ENCODE measurements at places on chromosomes 11 and 22.

DNA sequence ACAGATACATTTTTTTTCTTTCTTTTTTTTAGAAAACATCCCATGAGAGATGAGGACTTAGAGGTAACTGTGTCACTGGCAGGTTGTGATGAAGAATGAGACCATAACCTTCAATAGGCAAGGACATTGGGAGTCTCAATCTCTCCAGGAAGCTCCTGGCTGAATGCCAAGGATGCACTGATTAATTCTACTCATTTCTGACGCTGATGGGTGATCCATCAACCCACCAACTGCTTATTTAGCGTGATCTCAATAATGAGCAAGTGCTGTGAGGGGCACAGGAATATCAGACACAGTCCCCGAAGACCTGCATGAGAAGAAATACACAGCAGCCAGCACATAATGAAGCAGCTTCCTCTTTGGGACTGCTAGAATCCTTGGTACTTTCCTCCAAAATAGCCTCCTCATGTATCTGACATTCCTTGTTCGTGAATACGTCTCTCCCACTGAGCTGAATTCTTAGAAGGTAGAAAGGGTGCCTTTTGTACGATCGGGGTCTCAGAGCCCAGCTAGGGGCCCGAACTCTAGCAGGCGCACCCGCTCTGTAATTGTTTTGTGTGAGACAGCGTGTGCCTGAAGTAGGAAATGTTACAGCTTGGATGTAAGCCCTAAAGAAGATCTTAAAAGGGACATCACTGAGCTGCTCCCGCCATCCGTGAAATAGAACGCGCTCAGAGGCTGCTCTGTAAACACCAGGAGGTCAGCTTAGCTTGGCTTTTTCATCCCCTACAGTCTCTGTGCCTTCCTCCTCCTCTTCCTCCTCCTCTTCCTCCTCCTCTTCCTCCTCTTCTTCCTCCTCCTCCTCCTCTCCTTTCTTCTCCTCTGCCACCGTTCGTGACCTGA, 7.2 kb downstream of the CLMP start:
- DNase-seq: no peak

GRCh38 chr22:30198921-30199320, 47.6 kb downstream of the LIF start:
- no peak for DNase-seq

DNA sequence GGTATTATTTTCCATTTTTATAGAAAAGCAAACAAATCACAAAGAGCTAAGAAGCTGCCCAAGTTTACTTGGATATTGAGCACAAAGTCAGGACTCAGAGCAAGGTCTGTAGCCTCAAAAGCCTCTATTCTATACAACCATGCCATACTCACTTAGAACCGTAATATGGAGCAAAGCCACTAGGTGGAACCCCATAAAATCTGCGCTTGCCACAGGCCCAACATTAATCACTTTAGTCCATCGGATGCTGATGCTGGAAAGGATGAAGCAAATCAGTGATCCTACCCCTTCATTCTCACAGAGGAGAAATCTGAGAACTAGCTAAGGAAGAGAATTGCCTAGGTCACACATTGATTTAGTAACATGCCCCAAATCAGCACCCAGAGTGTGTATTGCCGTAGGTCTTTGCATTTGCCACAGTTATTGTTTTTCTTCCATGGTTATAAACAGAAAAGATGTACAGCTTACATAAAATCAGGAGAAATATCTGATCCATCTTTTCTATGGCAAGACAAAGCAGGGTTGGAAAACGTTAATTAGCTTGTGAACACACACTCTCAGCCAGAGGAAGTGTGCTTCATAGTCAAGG, 56.7 kb upstream of the RAB38 start:
- DNase-seq: peak; percentile 31

- DNase-seq: no peak
These were observed 19.0 kb downstream of the RNH1 start for GRCh38 chr11:488062-488461.

DNA sequence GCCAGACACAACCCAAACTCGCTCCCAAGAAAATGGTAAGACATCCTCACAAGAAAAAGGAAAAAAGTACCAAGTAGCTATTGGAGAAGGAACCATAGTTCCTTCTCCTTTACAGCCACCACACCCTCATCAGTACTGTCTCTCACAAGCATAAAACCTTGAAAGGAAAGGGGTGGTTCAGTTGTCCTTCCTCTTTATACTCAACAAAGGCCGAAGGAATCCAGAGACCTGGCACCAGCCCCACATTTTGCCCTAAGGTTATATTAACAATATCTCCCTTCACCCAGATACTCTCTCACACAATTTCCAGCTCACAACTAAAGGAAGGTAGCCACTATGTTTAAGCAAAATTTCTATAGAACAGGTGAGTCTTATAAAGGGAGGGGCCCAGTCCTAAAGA, 8.5 kb downstream of the FHIP1B start:
- no peak for DNase-seq

GRCh38 chr11:75248924-75249256, 8.3 kb downstream of the TPBGL start:
- no peak for DNase-seq

- no peak for DNase-seq
These were observed 17.8 kb upstream of the WNT7B start for GRCh38 chr22:45994491-45995404.

DNA sequence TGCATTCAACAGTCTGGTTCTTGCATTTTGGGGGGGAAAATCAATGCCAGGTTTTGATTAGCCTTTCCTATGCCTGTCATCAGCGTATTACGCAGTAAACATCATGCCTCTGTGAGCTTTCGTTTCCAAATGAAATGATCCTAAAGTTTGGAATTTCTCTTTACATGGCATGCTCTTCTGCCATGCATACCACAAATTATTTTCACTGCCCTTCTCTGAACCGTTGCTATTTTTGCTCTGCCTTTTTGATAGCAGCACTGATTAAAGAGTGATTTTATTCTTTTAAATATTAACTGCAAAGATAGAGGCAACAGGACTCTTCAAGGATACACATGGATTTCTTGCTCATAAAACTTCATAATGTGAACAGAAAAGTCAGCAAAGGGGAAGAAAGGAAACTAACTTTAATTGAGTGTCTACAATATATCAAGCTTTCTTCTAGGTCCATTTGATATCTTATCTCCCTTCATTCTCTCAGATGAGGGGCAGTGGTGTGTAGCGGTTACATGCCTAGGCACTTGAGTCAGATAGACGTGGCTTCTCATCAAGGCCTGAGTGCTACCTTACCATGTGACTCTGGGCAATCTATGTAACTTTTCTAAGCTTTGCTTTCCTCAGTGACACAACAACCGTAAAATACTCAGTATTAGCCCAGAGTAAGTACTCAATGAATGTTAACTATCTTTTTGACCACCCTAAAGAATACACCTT, 25.0 kb upstream of the FZD4 start:
- no peak for DNase-seq
